AG10803 (cell line): ENCODE measurements at places on chromosomes 16 and 17.
A peak's percentile ranks its signal among the peaks of the same experiment; 100 is the strongest.

DNA sequence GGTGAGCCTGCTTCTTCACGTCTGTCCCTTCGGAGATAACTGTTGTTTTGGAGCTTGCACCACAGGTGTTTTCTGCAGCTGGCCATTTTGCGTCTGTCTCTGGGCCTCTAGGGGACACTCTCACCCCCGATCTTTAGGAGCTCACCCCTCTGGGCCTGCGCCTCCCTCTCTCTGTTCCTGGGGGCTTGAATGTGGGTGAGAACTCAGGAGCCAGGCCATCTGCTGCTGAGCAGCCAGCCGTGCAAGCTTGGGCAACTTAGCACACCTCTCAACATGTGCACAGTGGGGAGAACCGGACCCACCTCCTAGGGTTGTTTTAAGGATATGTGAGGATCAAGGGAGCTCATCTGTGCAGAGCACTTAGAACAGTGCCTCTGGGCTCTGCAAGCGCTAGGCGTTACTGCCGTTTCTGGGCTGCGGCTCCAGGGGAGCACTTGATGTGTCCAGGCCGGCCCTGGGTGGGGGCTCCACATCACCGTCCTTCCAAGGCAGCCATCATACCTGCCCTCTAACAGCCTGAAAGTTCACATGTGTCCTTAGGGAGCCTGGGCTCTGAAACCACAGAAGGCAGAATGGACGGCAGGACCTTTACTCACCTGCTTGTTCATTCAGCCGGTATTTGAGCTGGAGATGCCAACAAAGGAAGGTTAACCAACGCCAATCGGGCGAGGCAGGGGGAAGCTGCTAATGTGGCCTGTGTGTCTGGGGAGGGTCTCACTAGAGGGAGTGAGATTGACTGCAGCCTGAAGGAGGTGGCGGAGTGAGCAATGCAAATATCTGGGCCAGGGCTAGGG lies 66.3 kb downstream of the MRC2 start:
- no peak for DNase-seq

DNA sequence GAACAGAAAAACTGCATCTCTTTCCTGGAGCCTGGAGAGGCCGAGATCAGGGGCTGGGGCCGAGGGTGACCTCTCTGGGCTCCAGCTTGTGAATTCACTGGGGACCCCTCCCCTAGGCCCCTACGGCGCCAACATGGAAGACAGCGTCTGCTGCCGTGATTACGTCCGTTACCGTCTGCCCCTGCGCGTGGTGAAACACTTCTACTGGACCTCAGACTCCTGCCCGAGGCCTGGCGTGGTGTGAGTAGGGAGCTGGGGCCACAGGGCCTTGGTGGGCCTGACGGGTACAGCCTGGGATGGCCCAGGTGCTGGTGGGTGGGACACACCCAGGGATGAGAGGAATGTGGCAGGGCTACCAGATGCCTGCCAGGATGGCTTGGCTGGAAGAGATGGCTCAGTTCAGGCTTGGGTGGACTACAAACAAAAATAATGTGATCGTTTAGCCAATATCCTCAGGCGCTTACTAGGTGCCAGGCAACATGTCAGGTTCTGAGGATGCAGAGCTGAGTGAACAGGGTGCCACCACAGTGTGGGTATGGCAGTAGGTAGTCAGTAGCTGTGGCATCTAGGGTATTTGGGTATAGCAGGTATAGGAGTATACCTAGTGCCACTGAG lies 1.8 kb downstream of the CCL22 start:
- DNase-seq: no peak

- DNase-seq: no peak
Measured at GRCh38 chr16:89007371-89008249, 30.6 kb upstream of the CBFA2T3 start.

- DNase-seq: no peak
Measured at GRCh38 chr16:50694206-50694605, 800 bp downstream of the NOD2 start.

DNA sequence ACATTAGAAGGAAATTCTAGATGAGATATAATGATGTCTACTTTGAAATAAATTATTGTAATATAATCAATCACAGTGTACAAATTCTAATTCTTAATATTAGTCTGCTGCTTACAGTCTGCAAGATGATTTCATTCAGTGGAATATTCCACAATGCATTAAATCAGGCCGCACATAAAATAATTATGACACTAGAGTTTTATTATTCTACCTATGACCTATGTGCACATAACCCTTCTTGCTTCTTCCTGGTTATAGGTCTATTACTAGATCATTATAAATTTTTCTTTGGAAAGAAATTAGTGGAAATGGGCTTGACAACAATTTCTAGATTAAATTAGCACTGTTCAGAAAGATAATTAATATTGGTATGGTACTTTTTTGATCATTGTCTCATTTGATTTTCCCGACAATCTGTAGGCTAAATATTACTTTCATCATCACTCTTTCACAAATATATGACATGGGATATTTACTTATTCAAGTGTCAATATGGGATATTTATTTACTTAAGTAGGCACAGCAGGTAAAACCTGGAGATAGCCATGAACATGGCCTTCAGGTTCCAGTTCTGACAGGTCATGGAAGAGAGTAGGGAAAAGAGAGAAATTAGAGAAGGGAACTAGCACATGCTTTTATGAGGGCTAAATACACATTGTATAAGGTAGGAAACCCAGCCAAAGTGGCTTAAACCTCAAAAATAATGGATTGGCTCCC lies 476.4 kb downstream of the TOX3 start:
- DNase-seq: no peak

DNA sequence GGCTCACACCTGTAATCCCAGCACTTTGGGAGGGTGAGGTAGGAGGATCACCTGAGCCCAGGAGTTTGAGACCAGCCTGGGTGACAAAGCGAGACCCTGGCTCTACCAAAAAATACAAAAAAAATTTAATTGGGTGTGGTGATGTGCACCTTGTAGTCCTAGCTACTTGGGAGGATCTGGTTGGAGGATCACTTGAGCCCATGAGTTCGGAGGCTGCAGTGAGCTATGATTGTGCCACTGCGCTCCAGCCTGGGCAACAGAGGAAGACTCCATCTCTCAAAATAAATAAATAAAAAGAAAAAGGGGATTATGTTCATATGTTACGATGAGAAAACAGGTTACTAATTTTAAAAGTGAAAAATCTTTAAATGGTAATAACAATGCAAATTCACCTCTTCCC lies 996 bp downstream of the MLKL start:
- DNase-seq: no peak

- DNase-seq: no peak
Measured at GRCh38 chr17:47085736-47086135, 103.4 kb downstream of the CDC27 start.

DNA sequence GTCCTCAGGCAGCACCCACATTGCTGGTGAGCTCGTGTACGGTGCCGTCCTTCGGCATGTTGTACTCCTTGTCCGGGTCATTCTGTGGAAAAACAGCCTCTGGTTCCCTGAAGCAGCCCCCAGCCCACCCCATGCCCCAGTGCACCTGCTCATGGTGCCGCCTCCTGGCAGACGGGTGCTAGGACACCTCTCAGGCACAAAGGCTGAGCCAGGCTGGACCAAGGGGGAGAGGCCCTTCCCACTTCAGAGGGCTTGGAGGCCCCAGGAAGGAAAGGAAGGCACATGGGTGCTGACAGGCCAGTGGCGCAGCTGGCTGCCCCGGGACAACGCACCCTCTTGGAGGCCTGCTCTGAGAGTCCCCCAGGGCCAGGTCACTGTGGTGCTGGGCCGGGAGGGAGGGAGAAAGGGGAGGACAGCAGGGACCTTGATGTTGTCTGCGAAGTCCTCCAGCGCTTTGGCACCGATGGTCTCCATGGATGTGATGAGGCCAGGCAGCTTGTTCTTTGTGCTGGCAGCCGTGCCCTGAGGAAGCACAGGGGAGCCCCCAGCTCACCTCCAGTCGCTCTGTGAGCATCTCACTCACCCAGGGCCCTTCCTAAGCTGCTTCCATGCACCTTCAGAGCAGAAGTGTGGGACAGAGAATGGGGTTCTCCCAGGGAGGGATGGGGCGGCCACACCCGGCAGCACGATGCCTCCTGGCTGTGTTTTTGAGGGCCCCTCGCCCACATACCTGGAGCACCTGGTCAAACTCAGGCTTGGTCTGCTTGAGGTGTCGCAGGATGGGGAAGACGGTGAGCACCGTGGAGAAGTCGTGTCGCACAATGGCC lies 9.3 kb downstream of the ZACN start:
- DNase-seq: no peak

- DNase-seq: no peak
Measured at GRCh38 chr17:62880120-62880519, 72.0 kb upstream of the MARCHF10 start.

- no peak for DNase-seq
Measured at GRCh38 chr17:77708049-77708448, 250.5 kb upstream of the TNRC6C start.

GRCh38 chr17:40606548-40607353 lies 40.9 kb downstream of the SMARCE1 start:
- no peak for DNase-seq

- DNase-seq: no peak
Measured at GRCh38 chr16:86697715-86698114, 119.4 kb downstream of the FOXL1 start.

- DNase-seq: peak; percentile 26
Measured at GRCh38 chr16:58152246-58152868, 23.2 kb upstream of the CFAP20 start.

- peak; percentile 38 for DNase-seq
Measured at GRCh38 chr17:75077496-75078283, 10.1 kb upstream of the SLC16A5 start.

- no peak for DNase-seq
Measured at GRCh38 chr17:80817321-80817845, 174.3 kb upstream of the CHMP6 start.

- DNase-seq: peak; percentile 100
Measured at GRCh38 chr16:53664724-53665345, 38.8 kb downstream of the RPGRIP1L start.

GRCh38 chr17:78289802-78290363 lies 58.5 kb downstream of the TMEM235 start:
- peak; percentile 93 for DNase-seq

GRCh38 chr17:57350266-57350665 lies 93.9 kb downstream of the MSI2 start:
- DNase-seq: no peak

DNA sequence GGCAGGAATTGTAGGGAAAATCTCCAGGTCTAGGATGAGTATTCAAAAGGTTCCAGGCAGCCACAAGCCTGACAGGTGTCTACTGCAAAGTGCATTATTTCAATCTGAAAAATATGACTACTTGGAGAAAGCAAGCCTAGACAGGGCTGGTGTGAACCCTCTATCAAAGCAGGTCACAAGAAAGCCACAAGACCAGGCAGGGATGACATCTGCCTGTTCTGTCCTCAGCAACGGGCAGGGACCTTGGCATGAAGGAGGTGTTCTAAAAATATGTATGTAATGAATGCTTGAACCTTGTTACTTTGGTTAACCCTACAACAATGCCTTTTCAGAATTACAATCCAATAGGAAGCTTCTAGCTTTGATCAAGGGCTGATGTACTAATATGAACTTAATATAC lies 1.2 kb upstream of the COX6A2 start:
- DNase-seq: no peak

GRCh38 chr17:63171428-63172393 lies 205.7 kb downstream of the TANC2 start:
- peak; percentile 41 for DNase-seq

DNA sequence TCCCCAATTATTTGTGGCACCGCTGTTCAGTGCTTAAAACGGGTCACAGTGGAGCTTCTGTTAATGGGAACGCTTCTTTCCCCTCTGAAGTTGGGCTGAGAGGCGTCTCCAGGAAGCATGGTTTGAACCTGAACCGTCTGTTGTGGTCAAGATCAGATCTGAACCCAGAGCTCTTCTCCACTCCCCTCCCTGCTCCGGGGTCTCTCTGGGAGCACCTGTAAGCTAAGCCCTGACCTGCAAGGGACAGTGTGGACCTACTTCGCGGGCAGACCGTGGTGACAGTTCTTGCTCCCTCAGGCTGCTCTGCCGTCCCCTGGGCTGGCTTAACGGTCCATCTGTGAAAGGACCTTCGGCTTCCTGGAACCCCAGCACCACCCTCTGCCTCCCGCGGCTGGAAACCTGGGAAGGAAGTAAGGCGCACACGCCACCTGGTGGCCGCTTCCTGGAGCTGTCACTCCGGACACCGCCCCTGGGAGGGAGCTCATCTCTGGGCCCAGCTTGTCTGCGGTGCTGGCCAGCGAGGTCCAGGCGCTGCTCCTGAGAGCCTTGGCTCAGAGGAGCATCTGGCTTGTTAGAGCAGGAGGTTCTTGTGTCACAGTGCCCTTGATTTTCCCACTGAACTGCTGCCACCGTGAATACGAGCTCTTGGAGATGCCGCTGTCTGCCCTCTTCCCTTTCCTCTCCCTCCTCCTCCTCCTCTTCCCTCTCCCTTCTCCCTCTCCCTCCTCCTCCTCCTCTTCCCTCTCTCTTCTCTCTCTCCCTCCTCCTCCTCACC lies 518.5 kb upstream of the EEF2KMT start:
- DNase-seq: no peak

DNA sequence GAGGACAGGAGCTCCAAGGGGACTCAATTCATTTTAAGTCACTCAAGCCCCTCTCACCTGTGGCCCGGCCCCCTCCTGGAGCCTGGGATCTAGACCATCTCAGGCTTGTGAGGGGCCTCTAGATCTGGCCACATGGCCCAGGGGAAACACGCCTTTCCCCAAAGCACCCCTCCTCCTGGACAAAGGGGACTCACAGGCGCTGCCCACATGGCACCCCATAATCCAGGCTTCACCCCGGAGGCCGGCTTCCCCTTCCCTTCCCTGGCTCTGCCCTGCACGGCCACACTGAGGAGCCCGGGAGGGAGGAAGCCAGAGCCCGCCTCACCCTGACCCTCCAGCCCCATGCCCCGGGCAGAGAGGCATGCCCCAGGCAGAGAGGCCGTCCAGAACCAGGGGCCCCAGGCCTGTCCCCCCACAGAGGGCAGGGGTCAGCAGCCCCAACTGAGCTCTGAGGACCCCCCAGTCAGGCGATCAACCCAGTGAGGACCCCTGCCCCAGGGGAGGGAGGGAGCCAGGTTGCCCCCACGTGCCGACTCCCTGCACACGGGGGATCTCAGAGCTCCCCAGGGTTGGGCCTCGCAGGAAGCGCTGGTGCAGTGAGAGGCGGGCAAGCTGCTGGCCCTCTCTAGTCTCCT lies 10.9 kb downstream of the HS3ST6 start:
- no peak for DNase-seq

DNA sequence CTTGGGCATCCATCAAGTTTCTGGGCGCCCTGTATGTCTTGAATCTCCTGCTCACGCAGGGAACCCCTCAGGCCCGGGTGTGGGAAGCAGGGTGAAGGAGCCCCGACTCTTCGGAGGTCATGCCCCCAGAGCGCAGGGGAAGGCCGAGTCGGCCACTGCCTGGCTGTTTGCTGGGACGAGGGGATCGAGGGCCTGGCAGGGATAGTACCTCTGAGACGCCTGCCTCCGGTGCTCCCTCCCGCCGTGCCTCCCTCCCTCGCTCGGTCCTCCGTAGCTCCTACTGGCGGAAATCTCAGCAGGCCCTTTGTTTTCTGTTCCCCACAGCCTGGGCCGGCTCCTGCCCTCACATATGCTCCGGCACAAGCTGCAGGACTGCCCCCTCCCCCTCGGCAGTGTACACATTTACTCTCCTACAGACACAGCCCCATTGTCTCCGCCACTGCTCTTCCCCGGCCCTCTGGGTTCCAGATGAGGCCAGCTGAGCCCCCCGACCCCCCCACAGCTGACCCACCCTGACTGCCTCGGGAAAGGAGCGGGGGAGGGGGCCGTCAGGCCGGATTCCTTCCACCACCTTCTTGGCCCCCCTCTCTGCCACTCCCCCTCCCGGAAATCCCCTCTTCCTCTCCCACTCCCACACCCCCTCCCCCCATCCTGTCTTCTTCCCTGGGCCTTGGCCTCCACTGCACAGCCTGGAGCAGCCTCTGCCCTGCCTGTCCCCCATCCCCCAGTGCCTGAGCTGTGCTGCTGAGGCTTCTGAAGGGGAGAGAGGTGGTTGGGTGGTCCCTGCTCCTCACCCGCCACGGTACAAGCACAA lies 1.4 kb downstream of the TRAF4 start:
- peak; percentile 52 for DNase-seq

- DNase-seq: no peak
Measured at GRCh38 chr17:56835264-56835585, 1.3 kb downstream of the DGKE start.
